ENCODE measurements at places on chromosomes 2 and 18.
A peak's percentile ranks its signal among the peaks of the same experiment; 100 is the strongest.

DNA sequence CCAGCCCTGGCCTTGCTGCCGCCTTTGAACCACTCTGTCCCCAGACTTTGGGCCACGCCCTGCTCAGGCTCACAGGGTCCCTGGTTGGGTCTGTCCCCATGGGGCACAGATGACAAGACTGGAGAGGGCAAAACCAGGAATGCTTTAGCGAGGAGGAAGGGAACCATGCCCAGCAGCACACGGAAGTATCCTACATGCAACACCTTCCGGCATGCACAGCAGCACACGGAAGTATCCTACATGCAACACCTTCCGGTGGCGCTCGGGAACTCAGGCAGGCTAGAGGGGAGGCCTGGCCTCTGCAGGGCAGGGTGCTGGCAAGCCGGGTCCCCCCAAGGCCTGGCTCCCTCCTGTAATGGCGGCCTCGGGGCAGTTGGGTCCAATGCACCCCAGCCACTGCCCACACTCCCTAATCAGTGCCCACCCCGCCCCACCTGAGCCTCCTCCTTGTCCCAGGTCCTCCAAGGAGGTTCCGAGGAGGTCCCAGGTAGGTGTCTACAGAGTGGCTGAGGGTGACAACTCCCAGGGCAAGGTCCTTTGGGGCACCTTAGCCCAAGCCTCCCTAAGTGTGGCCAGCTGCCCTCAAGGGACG is 33.6 kb upstream of the SNED1 start:
- DNase-seq, result no peak

DNA sequence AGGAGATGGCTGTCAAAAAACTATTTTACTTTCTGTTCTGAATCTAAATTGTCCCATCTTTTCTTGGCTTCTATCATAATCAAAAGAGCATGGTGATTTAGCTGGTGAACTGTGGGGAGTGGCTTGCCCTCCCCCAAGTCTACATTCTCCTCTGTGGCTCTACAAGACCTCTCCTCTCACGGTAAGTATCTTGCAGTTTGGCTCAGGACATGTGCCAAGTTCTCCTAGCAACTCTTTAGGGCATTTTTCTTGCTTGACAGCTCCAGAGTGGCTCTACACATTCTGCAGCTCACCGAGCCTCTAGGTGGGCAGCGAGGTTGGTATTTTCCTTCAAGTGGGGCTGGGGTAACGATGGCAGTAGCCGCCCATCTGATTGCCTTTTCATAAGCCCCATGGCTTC is 29.1 kb downstream of the SLC4A5 start:
- no peak for DNase-seq

- no peak for DNase-seq
These were observed 187.7 kb upstream of the CXCR4 start for GRCh38 chr2:136305517-136306192.

DNA sequence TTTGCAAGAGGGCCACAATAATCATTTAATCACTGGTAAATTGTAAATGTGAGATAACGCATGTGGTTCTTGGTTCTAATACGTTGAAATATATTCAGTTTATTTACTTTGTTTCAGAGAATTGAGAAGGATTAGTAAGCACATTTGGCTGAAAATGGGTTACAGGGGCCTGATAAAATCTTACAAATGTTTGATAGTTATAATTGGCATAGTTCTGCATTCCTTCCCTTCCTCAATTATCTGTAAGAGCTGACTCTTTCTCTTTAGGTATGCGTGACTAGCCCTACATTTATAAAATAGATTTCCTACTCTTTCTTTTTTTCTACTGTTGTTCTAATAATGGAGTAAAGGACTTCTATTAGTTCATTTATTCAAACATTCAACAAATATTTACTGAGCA is 685.2 kb downstream of the NUP35 start:
- DNase-seq, result no peak

DNA sequence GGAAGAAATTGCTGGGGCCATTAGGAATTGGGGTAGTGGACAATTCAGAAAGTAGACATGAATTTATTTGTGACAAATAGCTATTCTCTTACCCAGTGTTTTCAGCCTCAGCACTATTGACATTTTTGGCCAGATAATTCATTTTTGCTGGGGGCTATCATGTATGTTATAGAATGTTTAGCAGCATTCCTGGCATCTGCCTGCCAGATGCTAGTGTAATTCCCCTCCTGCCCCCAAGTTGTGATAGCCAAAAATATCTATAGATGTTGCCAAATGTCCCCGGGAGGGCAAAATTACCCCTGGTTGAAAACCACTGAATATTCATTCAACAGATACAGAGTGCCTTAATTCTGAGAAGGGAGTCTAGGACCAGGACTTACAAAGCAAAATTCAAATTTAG is 183.6 kb downstream of the BABAM2 start:
- no peak for DNase-seq

DNA sequence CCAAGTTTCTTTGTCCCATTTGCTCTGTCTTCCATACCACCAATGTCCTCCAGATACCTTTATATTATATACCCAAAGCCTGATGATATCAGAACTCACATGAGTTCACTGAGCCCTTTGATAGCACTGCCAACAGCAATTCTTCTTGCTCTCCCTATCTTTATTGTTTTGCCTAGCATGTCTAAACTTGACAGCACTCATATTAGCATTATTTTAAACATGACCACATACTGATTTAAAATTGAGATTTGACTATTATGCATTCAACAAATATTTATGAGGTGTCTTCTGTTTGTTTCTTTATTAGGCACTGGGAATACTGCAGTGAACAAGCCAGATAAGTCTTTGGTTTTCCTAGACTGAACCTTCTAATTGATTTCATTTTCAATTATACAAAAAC is 587.3 kb upstream of the GCFC2 start:
- DNase-seq, result no peak

DNA sequence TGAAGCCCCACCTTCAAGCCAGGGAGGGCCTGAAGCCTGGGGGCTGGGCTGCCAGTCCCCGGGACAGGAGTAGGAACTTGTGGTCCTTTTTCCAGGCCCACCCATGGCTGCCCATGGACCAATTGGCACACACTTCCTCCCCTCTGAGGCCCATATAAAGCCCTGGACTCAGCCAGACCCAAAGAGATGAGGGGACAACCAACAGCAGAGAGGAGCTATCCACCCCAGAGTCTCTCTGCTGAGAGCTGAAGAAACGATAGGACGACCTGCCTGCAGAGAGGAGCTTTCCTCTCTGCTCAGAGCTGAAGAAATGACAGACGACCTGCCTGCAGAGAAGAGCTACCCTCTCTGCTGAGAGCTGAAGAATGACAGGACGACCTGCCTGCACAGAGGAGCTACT is 43.8 kb upstream of the PEX13 start:
- DNase-seq, result no peak

GRCh38 chr2:45119855-45120254 is 110.6 kb upstream of the SIX2 start:
- DNase-seq, result no peak

GRCh38 chr2:105186967-105187498 is 54.5 kb upstream of the GPR45 start:
- DNase-seq, result no peak

DNA sequence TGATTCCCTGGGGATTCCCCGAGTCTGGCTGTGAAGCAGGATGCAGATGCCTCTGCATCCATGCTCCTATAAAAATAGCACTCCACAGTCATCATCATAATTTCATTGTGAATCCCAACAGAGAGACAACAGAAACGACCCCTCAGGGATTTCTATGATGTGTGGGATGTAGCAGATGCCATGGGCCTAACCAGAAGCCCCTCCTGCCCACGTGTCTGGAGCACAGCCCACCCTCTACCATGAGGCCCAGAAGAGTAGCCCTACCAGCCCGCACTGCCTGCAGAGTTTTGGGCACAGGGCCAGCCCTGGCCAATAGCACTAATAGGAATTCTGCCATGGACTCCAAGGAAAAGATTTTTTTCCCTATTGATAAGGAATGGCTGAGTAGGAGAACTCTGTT is 66.6 kb downstream of the GYPC start:
- DNase-seq, result no peak

DNA sequence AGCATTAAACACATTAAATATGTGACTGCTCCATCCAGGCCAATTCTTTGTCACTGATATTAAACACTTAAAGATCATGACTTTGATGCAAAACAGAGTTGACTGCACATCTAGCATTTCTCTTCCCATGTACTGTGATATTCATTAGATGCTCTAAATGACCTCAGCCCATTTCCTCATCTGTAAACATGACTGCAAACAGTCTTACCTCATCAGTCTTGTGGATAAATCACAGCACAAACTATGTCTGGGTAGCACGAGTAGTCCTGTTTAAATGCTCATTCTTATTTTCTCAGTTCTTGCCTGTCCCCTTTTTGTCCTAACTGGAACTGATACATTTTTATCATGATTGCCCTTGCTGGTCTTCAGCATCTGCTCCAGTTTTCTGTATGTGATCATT is 1974.8 kb upstream of the LRRTM1 start:
- DNase-seq, result no peak

GRCh38 chr2:210224591-210224940 is 681 bp downstream of the ACADL start:
- DNase-seq, result no peak

- no peak for DNase-seq
These were observed 427.7 kb upstream of the LYPD1 start for GRCh38 chr2:133097666-133098065.

DNA sequence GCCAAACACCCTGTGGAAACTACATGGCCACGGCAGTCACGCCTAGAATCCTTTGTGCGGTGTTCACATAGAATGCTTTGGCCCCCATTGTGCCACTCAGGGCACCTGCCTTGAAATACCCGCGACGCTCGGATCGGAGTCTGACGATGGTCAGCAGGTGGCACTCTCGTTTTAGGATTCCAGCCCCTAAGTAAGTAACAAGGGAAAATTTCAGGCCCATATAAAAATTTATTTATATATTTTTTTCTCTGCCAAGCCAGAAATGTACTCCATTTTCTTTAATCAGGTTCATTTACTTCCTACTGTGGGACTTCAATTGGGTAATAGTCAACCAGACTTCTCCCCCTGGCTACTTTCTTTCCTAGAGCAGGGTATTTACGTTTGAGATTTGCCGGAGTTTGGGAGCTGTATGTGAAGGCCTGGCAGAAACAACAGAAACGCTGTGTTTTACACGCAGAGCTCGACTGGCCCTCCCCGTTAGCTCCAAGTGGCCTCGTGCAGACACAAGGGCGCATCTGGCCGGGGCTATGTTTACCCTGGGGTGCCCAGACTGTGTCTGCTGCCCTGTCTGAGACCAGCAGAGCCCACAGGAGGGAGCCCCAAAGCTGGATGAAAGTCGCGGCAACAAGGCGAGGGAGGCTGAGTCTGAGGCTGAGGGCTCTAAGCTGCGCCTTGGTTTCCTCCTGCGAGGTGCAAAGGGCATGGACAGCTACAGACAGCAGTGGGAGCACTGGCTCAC is 41.6 kb downstream of the LRRC30 start:
- DNase-seq, result peak; percentile 62

DNA sequence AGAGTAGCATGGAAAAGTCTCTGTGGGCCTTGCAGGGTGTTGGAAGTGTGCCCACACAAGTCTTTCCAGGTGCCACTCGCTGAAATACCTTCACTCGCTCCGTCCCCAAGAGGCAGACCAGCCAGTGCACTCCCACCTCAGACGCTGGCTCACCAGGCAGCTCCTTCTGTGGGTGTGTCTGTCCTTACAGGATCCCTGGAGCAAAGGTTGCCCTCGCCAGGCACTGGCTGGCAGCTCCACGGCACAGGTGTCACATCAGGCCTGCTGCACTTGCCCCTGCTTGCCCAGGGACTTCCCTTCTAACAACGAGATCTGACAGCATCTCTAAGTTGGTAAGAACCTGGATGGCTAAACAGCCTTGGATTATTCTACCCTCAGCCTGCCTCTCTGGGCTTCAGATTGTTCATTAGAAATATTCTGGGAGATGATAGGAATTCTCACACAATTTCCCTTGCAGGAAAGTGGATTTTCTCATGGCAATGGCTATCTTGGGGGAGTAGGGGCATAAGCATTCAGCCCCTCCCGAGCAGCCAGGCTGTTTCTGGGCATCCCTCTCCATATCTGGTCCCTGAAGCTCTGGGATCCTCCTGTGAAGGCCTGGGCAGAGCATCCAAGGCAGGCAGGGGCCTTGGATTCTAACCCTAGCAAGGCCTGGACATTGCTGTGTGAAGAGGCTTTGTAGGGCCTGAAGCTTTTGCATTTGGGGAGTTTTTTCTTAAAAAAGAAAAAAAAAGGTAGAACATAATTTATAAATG is 262.1 kb downstream of the MYCN start:
- DNase-seq, result no peak

- no peak for DNase-seq
These were observed 730 bp downstream of the ODC1 start for GRCh38 chr2:10447300-10447894.

DNA sequence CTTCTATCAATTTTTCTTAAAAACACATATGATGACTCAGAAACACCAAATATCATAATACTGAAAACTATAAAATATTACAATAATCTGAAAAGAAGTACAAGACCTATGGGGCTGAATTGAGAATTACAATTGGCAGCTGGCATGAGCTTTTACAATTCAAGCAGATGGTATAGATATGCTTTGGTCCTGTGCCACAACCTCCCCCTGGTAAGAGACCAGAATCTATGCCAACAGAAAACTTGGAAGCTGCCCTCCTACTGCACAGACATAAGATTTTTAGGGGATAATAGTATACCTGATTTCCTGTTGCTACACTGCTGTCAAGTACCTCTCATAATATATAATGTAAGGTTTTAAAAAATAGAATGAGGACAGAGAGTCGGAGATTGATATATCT is 46.8 kb upstream of the CDH7 start:
- no peak for DNase-seq

DNA sequence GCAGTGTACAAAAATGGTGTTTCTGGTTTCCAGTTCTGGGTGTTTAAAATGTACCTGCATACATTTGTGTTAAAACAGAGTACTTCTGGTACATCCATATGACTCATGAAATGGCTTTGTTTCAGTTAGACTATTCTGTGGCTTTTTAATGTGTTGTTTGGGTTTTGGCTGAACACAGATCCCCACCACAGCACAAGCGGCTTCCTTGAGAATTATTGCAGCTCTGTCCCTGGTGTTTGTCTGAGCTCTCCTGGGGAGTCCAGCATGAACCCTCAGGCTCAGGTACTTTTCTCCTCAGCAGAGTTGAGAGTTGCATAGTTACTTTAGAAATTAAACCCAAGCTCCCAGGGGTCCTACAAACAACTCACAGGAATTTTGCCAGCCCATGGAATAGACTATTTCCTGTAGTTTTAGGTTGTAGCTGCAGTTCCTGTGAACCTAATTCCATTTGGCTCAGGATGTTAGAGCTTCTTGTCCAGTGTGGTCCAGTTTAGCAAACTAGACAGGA is 64.8 kb upstream of the EML6 start:
- DNase-seq, result no peak

Data from pulmonary artery endothelial cell (primary cell).